Panc1 (cell line): ENCODE measurements at places on chromosomes 12 and 14.

DNA sequence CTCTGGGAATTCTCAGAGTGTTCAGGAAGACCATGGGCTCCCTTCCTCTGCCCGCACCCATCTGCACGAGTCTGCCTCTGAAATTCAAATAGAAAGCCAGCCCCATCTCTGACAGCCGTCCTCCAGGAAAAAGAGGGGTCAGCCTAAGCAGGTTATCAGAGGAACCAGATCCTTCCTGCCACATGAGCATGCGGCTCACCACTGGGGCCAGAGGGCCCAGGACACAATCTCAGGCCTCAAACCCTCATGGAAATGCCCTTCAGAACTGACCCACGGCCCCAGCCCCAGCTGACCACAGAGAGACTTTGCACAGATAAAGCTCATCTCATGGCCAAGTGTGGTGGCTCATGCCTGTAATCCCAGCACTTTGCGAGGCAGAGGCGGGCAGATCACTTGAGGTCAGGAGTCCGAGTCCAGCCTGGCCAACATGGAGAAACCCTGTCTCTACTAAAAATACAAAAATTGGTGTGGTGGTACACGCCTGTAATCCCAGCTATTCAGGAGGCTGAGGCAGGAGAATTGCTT, 23.2 kb downstream of the PXN start:
- no peak for DNase-seq

DNA sequence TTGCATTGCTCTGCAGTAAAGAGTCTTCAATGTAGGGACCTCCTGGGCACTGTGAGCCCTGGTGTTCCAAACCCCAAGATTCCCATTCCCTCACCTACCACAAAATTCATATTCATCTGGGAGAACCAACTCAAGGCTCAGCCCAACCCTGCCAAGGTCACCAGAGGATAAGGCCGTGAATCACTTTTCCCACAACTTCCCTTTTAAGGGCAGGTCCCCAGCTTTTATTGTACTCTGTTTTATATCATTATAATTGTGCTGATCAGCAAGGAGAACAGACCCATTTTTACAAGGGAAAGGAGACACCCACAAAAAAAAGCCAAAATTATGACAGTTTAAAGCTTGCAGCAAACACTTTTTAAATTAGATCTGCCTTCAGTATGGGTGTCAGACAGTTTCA, 363.0 kb upstream of the FKBP4 start:
- DNase-seq, result no peak

GRCh38 chr12:47087088-47087688, 7.4 kb upstream of the AMIGO2 start:
- no peak for DNase-seq

GRCh38 chr12:104622928-104623327, 166.2 kb downstream of the CHST11 start:
- DNase-seq, result no peak

- no peak for DNase-seq
These were observed 120.8 kb downstream of the CHST11 start for GRCh38 chr12:104577581-104577981.

DNA sequence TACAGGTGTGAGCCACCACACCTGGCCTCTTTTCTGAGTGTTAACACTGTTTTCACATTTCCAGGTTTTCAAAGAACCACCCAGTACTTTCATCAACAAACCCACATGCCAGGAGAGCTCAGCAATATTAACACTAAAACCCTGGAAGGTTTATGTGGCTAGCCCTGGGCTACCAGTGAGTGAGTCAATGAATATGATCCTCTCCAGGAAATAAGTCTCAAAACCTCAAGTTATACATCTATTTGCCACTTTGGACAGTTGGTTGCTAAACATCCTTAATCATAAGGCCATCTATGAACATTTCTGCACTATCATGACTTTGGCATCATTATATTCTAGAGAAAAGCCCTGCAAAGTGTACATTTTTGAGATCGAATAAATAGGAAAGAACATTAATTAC, 6.3 kb upstream of the CDKL1 start:
- no peak for DNase-seq

DNA sequence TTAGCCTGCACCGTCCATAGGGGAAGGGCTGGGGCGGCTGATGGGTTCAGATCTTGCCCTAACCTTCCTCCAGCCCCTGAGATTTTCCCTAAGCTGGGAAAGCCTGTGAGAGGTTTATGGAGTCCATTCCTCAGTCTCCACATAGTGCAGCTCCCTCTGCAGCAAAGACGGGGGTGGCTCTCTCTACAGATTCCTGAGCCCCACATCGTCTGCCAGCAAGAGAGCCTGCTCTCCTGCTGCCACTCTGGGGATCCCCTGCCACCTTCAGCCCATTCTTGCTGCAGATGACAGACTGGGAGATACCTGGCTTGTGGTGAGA, 3.1 kb downstream of the SMIM41 start:
- DNase-seq, result no peak

DNA sequence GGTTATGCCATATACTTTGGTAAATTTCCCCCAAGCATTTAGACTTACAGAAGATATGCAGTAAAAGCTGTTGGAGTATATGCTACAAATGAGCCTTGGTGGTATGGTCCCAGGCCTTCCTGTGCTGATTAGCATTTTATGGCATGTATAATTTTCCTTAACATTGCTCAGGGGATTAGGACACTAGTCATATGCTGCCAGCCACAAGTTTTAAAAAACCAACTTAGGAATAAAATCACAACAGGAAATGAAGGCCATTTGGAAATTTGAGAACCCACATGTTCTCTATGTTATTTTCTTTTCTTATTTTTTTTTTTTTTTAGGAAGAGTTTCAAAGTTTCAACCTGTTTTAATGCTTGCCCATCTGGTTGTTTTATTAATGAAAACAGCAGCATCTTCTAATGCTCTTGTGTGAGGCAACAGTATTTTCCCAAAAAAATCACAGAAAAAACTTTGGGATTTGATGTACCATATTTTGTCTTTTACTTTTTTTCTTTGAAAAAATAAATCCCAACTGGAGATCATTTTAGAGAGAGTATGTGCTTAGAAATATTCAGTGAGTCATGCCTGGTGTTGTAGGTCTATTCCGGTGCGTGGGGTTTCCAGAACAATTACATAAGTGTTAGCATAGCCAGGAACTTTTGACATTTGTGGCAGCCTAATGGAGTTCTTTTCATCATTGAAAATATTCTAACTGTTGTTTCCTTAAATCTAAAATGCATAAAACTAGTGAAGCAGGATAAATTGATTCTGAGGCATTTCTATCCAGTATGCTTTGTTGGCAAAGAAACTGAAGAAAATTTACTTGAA, 21.7 kb upstream of the DUSP6 start:
- no peak for DNase-seq

DNA sequence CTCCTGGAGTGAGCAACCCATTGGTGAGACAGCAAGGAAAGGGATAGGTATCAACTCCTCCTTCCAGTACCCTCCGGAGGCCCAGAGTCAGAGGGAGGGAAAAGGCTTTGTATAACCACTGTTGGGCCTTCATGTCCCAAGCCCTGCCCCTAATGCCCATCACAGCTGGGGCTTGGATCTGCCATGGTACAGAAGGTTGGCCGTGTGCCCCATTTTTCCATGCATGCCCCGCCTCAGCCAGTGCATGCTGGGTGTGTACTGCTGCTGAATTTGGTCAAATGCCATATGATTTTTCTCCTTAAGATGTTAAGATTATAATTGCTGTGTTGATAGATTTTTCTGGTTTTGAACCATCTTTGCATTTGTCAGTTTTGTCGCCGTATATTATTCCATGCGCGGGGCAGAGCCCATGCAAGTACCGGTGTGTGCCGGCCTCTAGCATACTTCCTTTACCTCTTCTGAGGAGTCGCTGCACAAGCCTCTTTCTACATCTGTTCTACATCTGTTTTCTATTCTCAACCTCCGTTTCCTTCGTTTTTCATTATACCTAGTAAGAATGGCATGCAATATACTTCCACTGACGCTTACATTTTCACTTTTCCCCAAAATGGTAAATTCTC, 26.6 kb downstream of the PPP2R5C start:
- no peak for DNase-seq

DNA sequence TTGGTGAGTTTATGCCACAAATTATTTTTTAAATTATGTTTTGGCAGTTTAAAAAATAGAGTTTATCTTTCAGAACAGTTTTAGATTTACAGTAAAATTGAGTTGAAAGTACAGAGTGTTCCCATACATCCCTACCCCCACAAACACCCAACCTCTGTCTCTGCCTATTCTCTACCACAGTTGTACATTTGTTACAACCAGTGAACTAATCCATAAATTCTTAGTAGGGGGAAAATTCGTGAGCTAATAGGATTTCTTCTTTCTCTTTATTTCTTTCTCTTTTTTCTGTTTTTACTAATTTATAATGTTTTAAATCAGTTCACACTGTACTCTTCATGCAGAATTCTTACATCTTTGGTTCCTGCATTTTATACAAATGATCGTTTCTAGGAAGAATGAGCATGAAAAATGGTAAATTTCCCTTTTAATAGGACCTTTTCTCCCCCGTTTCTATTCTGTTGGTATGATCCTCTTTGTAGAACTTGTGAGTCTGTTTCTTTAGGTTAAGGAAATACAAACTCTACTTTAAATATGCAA, 56.7 kb downstream of the MIPOL1 start:
- no peak for DNase-seq

DNA sequence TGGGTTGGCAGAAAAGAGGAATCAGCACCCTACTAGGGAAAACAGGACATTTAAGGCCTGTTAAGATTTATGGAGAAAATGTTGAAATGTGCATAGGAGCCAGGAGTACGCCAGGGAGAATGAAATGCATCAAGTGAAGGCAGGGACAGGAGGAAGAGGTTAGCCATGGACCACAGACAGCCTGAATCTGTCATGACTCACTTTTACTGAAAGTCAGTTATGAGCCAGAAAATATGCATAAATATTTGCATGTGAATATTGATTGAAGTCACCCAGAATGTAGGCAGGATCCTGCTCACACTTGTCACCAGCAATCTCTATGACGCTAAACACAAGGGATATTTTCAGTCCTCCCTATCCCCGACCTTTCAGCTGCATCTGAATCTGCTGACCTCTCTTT, 25.1 kb upstream of the CDK17 start:
- no peak for DNase-seq

- no peak for DNase-seq
These were observed 57.1 kb downstream of the METTL25 start for GRCh38 chr12:82415402-82415801.

DNA sequence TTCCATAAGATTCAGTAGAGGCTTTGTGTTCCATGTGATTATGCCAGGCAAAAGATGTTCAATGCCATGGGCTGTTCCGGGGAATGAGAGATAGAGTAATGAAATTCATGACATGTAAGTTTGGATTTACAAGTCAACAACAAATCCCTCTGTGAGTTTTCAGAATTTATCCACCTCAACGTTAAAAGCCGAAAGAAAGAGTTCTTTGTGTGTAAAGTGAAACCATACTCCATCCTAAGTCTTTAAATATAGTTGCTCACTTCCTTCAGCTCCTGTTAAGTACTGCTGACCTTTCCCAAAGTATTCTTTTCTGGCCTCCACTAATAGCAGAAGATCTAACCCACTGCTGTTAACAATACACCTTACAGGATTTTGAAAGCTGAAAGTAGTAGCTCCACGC, 190.0 kb downstream of the TMX1 start:
- no peak for DNase-seq

- DNase-seq, result no peak
These were observed 125.3 kb upstream of the PRMT8 start for GRCh38 chr12:3365463-3366411.

GRCh38 chr14:100453930-100454329, 130.8 kb downstream of the SLC25A47 start:
- no peak for DNase-seq

DNA sequence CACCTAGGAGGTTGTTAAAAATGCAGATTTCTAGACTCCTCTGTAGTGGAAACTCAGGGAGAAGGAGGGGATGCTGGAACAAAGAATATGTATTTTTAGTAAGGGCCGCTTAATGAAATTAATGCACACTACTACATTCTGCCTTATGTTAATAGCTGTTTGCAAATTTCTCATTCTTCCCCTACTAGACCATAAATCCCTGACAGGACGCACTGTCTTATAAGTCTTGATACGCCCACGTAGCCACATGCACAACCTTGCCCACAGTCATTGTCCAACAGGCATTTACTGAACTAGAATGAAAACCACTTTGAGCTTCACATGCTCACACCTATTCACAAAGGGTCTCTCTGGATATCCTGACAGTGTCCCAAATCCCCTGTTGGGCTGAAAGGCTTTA, 10.5 kb downstream of the KRT2 start:
- DNase-seq, result no peak

GRCh38 chr14:67623114-67623513, 3.4 kb downstream of the ARG2 start:
- no peak for DNase-seq

GRCh38 chr12:57726151-57726883, 12.2 kb downstream of the AGAP2 start:
- DNase-seq, result no peak

GRCh38 chr14:31895206-31895605, 181.9 kb upstream of the ARHGAP5 start:
- no peak for DNase-seq

- no peak for DNase-seq
These were observed 10.8 kb downstream of the FBXL14 start for GRCh38 chr12:1583421-1584078.

GRCh38 chr12:89622115-89622514, 86.5 kb downstream of the ATP2B1 start:
- DNase-seq, result no peak

- no peak for DNase-seq
These were observed 88.3 kb downstream of the RIN3 start for GRCh38 chr14:92601757-92602417.

- DNase-seq, result no peak
These were observed 42.1 kb downstream of the KDM2B start for GRCh38 chr12:121538699-121539061.

DNA sequence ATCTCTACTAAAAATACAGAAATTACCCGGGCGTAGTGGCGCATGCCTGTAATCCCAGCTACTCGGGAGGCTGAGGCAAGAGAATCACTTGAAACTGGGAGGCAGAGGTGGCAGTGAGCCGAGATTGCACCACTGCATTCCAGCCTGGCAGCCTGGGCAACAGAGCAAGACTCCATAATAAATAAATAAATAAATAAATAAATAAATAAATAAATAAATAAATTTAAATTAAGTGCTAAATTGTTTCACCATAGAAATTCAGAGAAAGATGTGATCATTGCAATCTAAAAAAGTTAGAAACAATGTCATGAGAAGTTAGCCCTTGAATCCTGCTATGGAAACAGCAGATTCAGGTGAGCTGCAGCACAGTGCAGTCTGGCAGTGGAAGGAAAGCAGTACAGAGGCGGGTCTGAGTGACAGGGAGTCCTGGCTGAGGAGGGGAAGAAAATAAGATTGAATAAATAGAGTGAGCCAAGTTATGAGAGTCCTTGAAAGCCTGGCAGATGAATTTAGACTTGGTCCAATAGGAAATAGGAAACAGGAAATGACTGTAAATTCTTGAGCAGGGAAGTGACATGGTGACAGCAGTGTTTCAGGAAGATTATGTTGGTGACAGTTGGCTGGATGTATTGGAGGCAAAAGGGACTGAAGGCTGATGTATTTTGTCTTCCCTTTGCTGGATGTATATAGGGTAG, 241.5 kb downstream of the GXYLT1 start:
- no peak for DNase-seq

- no peak for DNase-seq
These were observed 108.8 kb upstream of the ATF7IP start for GRCh38 chr12:14256555-14257169.

- peak; percentile 56 for DNase-seq
These were observed 63.0 kb upstream of the PTHLH start for GRCh38 chr12:28035500-28035899.
